Vagina (tissue), 2 donors: ENCODE measurements at places on chromosomes 1 and 21.

GRCh38 chr1:10114746-10115145 is 82.0 kb downstream of the UBE4B start:
- no peak for DNase-seq

DNA sequence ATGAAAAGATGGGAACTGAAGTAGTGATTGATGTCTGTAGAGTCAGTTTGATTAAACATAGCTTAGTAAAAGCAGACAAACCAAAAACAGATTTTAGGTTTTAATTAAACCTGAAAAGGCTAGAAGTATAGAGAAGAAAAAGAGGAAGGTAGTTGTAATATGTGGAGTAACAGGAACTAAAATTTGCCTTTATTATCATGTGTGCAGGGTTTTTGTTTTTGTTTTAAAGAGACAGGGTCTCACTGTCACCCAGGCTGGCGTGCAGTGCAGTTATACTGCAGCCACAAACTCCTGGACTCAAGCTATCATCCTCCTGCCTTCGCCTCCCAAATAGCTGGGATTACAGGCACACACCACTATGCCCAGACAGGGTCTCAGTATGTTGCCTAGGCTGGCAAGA is 6.0 kb downstream of the TOR1AIP1 start:
- no peak for DNase-seq

DNA sequence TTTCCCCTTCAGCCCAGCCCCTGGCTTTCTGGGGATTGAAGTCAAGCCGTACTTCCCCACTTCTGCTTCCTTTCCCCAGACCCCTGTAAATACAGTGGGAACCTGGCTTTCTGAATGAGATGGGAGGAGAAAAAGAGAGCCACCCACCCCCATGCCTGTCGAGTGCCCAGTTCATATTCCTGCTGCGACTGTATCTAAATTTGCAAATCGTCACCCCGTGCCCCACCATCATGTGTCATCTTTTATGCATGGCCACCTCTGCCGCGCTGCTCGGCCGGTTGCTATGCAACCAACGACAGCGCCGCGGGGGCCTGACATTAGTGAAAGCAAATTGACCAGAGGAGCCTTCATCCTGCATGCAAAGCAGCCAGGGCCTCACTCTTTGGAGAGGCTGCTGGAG is 143.0 kb downstream of the ELAVL4 start:
- DNase-seq = no peak

GRCh38 chr21:40706806-40707655 is 139.9 kb downstream of the DSCAM start:
- no peak for DNase-seq

DNA sequence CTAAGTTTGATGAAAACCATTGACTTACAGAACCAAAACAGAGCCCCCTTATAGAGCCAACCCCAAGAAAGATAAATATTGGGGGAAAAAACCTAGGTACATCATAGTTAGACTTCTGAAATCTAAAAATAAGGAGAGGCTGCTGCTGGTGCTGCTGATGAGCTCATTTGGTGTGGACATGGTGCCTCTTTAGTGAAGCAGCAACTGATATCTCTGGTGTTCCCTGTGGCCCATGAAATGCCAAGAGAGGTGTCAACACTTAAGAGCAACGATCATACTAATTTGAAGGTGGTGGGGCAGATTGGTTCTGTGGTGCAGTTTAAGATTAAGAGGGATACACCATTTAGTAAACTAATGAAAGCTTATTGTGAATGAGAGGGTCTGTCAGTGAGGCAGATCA is 35.9 kb downstream of the ST3GAL3 start:
- no peak for DNase-seq

DNA sequence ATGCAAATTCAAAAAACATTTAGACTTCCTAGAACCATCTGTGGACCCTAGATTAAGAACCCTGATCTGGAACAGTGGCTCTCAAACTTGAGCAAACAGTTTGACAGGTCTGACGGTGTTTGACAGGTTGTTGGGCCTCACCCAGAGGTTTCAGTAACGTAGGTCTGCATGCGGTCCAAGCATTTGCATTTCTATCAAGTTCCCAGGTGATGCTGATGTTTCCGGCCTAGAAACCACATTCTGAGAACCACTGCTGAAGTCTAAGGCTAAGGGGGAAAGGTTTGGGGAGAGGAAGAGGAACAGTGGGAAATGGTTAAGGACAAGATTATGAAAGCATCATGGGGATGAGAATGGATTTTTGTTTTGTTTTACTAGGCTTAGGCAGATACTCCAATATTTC is 48.6 kb downstream of the MDM4 start:
- DNase-seq = no peak

GRCh38 chr1:244216836-244217235 is 165.8 kb downstream of the ZBTB18 start:
- DNase-seq = no peak

- DNase-seq = no peak
Observed at GRCh38 chr1:940107-941014, 16.6 kb downstream of the SAMD11 start.

DNA sequence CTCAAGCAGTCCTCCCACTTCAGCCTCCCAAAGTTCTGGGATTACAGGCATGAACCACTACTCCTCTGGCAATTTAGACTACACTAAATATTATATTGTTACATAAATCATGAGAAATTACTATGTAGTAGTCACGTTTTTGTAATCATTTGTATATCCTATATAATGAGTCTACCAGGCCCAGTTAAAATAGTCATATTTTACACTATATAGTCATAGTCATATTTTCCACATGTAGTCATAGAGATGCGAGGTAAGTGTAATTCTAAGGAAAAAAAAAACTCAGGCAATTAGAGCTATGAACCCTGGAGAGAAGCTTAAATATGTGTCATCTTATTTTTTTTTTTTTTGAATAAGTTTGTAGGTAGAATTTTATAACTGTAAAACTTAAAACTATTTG is 90.0 kb downstream of the FNBP1L start:
- no peak for DNase-seq

GRCh38 chr1:160662910-160663309 is 16.1 kb upstream of the SLAMF1 start:
- DNase-seq = no peak

- DNase-seq = no peak
Observed at GRCh38 chr1:64046243-64046642, 157.2 kb upstream of the UBE2U start.

GRCh38 chr1:145784409-145784808 is 39.5 kb downstream of the RNF115 start:
- DNase-seq = no peak

DNA sequence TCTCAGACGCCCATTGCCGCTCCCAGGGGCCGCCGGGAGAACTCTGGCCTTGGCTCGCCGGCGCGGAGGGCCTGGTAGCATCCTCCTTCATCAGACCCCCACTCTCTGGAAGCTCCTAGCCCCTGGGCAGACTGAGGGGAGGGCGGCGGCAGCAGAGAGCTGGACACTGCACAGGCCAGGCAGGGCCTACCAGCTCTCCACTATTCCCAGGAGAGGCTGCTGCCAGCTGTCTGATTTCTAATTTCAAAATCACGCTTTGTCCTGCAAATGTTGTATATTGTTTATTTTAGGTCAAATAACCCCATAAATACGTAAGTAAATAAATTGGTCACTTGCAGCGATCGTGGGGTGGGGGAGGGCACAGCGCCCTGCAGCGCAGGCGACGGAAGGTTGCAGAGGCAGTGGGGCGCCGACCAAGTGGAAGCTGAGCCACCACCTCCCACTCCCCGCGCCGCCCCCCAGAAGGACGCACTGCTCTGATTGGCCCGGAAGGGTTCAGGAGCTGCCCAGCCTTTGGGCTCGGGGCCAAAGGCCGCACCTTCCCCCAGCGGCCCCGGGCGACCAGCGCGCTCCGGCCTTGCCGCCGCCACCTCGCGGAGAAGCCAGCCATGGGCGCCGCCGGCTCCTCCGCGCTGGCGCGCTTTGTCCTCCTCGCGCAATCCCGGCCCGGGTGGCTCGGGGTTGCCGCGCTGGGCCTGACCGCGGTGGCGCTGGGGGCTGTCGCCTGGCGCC is at the start of gene MTARC1:
MTARC1 (plus strand) TSS at position 577 of the 732 bp plus-strand sequence; CDS start at position 609, 32 bp downstream.
- DNase-seq = no peak

DNA sequence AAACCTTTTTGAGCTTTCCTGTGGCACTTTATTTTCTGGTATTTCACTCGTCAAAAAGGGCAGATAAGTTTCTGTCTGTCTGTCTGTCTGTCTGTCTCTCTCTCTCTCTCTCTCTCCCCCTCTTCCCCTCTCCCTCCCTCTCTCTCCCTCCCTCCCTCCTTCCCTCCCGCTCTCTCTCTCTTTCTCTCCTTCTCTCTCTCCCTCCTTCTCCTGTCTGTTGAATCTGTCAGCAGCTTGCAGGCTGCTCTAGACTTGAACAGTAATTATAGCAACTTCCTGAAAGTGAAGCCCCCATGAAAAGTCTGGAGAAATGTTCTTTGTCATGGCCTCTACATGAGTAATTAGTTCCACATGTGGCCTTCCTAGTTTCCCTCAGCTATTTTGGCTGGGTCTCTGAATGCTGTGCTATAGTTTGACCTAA is 275.2 kb upstream of the C1orf105 start:
- DNase-seq = no peak

GRCh38 chr1:46996659-46997281 is 26.7 kb upstream of the CYP4X1 start:
- no peak for DNase-seq

- no peak for DNase-seq
Observed at GRCh38 chr1:166978821-166979220, 3.5 kb upstream of the ILDR2 start.

- DNase-seq = no peak
Observed at GRCh38 chr1:184272175-184272866, 114.5 kb upstream of the C1orf21 start.

DNA sequence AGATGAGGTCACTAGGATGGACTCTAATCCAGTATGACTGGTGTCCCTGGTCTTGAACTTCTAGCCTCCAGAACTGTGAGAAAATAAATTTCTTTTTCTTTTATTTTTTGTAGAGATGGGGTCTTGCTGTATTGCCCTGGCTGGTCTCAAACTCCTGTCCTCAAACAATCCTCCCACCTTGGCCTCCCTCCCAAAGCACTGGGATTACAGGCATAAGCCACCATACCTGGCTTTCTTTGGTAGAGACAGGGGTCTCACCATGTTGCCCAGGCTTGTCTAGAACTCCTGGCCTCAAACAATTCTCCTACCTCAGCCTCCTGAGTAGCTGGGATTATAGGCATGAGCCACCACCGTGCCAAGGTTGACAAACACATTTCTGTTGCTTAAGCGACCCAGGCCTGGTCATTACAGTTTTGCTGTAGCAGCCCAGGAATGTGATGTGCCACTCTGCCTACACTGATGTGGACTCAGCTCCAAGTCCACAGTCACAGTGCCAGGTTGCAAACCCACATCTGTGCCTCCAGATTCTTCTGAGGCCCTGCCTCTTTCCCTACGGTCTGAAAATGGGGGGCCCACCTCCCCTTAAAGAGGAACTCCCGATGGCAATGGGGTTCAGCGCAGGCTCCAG is 15.9 kb downstream of the PYCR2 start:
- no peak for DNase-seq

DNA sequence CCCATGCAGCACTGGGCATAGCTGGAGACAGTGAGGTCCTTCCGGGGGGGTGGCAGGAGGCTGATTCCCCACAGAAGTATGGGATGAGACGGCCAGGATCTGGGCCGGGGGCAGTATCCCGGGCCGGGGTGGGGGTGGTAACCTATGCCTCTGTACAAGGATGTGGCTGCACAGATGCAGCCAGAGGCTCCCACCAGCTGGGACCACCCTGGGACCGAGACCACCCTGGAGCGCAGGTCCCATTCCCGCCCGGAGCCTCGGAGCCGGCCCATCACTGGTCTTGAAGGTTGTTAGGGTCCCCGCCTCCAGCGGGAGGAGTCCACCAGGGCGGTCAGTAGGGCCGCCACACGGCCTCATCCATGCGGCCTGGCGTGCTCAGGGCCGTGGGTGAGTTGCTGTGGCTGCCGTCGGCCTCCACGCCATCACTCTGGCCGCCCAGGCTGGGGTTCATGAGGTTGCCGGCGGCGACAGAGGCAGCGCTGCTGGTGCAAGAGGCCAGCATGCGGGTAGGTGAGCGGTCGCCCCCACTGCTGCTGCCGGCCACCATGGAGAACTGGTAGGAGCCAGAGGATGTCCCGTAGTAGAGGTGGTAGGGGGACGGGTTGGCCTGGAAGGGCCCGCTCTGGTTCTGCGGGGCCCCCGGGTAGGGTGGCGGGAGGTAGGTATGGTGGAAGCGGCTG is 28.1 kb downstream of the RUNX3 start:
- peak; percentile 94 for DNase-seq

- DNase-seq = no peak
Observed at GRCh38 chr1:176854121-176854520, 310.4 kb downstream of the ASTN1 start.

- DNase-seq = no peak
Observed at GRCh38 chr21:43573921-43574320, 85.4 kb downstream of the HSF2BP start.

DNA sequence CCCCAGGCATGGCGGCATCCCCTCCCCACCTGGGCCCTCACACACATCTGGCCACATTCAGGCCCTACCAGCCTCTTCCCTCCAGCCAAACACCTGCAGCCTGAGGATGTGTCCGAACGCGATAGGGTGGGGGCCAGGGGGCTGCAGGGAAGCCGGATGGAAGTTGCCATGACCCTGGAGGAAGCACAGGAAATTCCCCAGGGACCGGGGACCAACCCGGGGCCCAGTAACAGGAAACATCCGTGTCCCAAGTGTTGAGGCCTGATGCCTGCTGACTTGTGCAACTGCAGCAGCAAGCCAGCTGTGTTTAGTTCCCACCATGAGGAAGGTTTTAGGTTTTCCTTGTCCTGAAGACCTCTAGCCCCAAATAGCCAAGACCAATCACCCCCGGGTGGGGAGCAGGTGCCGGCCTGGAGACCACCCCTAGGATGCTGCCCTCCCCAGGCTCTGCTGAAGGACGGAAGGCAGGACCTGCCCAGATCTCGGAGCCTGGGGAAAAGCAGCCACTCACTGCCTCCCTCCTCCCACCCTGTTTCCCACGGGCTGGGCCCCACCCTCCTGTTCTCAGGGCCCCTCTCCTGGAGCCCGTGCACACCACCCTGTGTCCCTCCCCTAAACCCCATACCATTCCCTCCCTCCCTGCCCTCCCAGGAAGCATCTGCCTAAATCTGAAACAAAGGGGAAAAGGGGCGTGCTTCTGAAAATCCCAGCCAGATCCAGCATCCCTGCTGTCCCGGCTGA is 29.8 kb downstream of the MEGF6 start:
- no peak for DNase-seq

- DNase-seq = no peak
Observed at GRCh38 chr1:167529829-167530474, 11.6 kb upstream of the CD247 start.

- no peak for DNase-seq
Observed at GRCh38 chr1:25028907-25029599, 99.0 kb upstream of the RUNX3 start.

- no peak for DNase-seq
Observed at GRCh38 chr1:19391596-19391981, 79.5 kb downstream of the SLC66A1 start.

- no peak for DNase-seq
Observed at GRCh38 chr1:61133335-61134019, 51.1 kb downstream of the NFIA start.

GRCh38 chr1:28412731-28413130 is 43.2 kb downstream of the PHACTR4 start:
- no peak for DNase-seq

DNA sequence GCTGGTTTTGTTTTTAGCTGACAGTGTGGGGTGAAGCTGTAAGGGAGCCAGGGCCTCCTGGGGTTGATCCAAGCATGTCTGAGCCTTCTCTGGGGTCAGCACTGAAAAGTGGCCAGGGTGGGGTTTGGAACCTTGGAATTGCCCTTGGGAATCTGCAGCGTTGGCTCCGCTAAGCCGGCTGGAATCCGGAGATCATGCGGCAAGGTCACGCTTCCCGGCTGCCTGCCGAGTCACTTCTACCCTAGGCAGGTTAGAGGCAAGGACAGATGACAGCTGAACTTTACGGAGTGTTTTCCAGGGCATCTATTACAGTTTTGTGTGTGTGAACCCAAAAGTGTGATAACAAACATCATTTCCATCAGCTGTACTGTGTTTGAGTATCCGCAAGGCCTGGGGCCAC is 17.1 kb downstream of the ABCG1 start:
- no peak for DNase-seq
